SW 1271 (cell line): ENCODE measurements at places on chromosomes 4 and X.
A peak's percentile ranks its signal among the peaks of the same experiment; 100 is the strongest.

GRCh38 chr4:73520821-73521220 is 39.3 kb downstream of the AFM start:
- DNase-seq = no peak

DNA sequence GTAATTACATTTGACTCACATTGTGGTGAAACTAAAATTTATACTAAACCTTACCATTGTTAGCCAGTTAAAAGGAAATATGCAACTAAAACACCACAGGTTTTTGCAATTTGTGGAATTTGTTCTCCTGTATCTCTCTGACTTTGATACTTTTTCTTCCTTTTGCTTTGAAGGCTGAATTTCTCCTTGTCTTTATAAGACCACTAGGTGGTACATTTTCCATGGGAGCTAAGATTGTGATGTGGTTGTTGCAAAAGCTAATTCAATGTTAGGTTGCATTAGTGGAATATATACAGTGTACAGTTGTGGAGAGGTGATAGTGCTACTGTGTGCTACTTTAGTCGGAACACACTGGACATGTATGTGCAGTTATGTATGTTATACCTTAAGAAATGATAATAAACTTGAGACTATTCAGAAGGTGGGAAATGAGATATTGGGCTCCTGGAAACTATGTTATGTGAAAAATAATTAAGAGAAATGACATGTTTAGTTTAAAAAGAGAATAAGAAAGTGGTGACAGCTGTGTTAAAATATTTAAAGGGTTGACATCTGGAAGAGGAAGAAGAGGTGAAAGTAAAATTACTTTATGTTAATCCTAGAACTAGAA is 70.3 kb downstream of the ARL9 start:
- peak; percentile 37 for DNase-seq

- DNase-seq = no peak
Measured at GRCh38 chrX:30997411-30997810, 74.4 kb downstream of the FTHL17 start.

- DNase-seq = no peak
Measured at GRCh38 chr4:123978637-123979036, 582.0 kb downstream of the SPRY1 start.

DNA sequence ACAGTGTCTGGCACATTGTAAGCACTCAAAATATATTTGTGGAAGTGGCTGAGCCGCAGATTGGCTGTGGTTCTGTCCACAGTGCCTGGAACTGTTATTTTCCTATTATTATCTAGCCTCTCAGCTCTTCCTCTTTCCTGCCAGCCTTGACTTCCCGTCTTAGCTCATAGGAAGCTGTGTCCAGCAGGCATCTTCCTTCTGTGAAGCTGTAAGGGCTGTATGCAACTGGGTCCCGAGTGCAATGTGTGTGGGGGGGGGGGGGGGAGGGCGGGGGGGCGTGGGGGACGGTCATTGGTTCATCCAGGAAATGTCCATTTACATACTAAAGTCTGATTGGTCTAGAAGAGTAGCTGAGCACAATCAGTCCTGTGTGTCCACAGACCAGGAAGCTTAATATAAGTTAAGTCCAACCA is 210.7 kb downstream of the PDGFRA start:
- DNase-seq = no peak

DNA sequence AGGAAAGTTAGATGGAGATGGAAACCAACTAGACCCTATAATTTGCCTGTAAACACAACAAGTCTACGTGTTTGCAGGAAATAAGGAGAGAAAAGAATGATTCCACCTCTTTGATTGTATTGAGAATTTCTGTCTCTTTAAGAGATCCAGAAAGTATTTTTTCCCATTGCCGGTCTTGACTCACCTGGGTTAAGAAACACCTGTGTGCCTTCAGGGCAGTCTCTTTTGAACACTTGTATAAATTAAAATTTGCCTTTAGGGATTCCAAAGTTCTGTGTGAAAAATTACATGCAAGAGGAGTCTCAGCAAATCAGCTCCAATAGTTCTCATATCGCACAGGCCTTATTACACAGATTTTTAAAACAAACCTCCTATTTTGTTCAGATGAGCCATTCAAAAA is 46.0 kb upstream of the SMAD1 start:
- no peak for DNase-seq

DNA sequence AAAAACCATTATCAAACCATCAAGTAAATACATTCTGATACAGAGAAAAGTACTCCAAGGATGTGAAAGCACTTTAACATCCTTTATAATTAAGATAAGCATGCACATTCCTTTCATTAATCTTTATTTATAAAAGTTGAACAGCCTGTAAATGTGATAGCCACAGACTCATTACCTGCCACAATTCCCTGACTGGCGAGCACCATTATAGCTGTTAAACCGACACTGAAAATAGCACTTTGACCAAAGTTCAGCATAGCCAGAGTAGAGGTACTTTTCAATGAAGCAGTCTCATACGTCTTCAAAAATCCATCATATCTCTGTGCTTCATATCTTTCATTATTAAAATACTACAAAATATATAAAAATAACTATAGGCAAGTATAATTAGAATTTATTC is 84.7 kb downstream of the ABCB7 start:
- DNase-seq = no peak

- no peak for DNase-seq
Measured at GRCh38 chrX:27242581-27242980, 220.6 kb downstream of the PPP4R3C start.
